GM12865 (cell line): ENCODE measurements at places on chromosomes 5 and 9.

DNA sequence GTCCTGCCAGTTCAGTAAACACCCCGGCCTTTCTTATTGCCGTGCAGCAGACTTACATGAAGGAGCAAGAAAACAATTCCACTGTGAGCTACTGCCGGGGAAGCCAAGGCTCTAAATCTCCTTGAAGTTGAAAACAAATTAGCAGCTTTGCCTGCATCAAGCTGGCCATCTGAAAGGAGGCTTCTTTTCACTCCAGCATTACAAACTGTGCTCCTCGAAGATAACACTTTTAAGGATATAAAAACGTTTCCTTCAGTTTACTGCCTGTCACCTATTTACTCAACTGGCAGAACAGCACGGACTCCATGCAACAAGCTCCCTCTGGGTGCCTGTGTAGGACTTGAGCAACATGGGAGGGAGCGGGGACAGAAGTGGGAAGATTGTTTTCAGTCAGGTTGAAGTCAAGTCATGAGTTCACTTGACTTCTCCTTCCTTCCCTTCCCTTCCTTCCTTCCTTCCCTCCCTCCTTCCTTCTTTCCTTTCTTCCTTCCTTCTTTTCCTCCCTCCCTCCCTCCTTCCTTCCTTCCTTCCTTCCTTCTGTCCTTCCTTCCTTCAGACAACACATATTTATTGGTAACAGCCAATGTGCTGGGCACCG, 67.4 kb downstream of the ZNF608 start:
- no peak for DNase-seq

DNA sequence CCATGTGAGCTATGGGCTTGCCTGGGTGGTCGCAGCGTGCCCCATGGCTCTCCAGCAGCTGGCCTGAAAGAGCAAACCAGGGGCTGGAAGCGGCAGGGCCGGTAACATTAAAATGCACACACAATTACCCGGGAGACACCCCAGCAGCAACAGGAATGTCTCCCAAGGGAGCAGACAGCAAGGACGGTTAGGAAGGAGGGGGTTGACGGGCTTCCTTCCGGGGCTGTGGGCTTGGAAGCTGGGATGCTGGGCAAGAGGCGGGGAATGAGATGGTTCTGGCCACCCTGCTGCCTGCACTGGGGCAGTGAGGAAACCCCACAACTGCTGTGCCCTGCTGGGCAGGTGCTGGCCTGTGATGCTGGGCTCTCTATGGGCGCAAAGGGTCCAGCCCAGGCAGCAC, 71.8 kb upstream of the ADAMTS2 start:
- DNase-seq, result no peak

GRCh38 chr5:151682751-151683331, 3.9 kb downstream of the SPARC start:
- DNase-seq, result no peak

DNA sequence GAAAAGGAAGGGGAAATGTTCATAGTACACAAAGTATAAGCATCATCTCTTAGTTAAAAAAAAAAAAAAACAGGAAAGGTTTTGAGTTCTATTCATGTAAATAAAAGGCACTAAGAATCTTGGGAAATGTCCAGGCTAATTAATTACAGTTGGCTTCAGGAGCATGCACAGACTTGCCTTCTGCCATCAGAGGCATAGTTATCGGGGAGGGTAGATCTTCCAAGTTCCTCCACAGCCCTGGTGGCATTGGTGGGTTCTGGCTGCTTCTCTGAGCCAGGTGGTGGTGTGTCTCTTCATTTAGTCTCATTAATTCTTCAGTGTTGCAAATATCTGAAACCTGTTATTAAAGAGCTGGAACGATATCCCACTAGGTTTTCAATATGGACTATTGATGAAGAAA, 85.2 kb downstream of the TMEM252 start:
- no peak for DNase-seq

GRCh38 chr9:35350212-35350611, 139.7 kb upstream of the RUSC2 start:
- DNase-seq, result no peak

GRCh38 chr5:174723979-174724483, 351 bp upstream of the MSX2 start:
- DNase-seq, result no peak

DNA sequence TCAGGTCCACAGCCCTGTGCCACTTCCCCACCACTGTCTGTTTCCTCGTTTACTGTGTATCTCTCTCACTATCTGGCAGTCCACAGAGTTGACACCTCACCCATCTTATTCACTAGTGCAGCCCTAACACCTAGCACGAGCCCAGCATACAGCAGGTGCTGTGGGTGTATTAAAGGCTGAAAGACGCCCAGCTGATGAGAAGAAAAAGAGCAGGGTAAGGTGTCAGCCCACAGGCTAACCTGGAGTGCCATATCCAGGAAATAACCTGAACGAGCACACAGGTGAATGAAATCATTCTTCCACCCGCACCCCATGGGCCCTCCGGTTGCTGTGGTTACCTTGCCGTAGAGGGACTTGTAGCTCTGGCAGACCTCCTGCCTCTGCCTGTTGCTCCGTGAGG, 18.6 kb downstream of the ANXA6 start:
- no peak for DNase-seq

DNA sequence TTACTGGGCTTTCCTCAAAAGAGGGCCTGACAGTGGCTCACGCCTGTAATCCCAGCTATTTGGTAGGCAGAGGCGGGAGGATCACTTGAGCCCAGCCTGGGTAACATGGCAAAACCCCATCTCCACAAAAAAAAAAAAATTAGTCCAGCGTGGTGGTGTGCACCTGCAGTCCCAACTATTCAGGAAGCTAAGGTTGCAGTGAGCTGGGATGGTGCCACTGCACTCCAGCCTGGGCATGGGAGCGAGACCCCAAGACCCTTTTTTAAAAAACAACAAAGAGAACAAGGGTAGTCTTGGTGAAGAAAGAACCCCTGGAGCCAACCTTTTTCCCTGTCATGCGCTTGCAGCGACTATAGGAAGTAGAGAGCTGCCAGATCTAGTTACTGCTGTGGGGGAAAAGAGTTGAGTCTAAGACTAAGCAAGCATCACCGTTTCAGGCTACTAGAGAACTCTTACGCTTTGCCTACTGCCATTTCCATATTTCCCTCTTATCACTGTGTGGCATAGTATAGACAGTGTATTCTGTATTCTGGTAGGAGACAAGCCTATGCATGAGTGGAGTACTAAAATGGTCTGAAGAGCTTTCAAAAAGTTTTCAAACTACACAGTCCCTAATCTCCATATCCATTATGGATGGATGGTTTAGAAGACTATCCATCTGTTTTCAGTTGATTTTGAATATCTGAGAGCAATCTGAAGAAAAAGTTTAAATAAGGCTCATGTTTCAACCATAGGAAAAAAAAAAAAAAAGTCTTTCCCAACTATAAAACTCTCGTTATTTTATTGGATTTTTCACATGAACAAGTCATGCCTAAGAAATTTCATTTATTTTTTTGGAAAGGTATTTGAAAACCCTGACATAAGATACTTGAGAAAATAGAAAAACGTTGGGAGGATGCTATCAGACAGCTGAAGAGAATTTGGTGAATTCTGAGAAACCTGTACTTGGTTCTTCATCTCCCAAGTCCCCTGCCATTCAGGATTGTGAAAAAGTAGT, 2.6 kb downstream of the C9orf40 start:
- no peak for DNase-seq

DNA sequence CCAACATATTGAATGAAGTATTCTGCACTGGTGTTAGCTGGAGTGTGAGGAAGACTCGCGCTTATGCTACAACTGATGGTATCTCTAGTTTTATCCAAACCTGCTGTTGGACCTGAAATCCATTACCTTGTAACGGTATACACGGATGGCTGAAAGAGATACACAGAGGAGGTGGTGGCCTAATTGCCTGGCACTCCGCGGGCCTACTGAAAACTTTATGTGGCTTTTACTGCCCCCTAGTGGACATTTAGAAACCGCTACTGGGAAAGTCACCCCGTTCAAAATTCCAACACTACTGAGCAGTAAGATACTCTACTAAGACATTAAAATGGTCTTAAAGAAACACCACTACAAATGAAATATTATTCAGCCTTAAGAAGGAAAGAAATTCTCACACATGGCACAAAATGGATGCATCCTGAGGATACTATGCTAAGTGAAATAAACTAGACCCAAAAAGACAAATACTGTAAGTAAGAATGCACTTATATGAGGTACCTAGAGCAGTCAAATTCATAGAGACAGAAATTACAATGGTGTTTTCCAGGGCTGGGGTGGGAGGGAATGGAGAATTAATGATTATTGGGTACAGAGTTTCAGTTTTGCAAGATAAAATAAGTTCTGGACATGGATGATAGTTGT, 100.4 kb downstream of the TTLL11 start:
- DNase-seq, result peak; percentile 71

DNA sequence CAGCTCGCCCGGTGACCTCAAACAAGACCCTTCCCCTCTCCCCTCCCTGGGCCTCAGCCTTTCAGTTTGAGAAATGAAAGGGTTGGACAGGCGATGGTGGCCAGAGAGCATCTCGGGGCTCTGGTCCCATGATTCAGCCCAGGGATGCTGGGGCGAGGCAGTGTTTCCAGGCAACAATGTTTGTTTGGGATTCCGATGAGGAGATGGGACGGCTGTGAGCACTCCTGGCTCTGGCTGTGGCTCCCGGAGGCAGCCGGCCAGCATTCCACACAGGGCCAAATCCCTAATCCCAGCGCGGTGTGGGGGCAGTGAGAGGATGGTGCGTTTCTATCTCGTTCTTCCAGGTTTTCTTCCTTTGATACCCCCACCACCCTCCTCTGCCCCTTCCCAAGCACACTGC, 66.0 kb downstream of the HMCN2 start:
- no peak for DNase-seq

GRCh38 chr9:124768334-124768733, 2.8 kb downstream of the NR6A1 start:
- DNase-seq, result no peak

GRCh38 chr9:136764301-136764891, at the start of gene LCN15:
Gene LCN15, minus strand, starts transcription at chr9:136764518. Its CDS starts 30 bp downstream, at chr9:136764488.
- DNase-seq, result no peak

- no peak for DNase-seq
Observed at GRCh38 chr9:15249042-15249818, 57.8 kb downstream of the TTC39B start.

GRCh38 chr9:137429546-137429890, 6.3 kb downstream of the NOXA1 start:
- DNase-seq, result no peak

GRCh38 chr5:82287625-82288024, 9.5 kb upstream of the RPS23 start:
- no peak for DNase-seq

DNA sequence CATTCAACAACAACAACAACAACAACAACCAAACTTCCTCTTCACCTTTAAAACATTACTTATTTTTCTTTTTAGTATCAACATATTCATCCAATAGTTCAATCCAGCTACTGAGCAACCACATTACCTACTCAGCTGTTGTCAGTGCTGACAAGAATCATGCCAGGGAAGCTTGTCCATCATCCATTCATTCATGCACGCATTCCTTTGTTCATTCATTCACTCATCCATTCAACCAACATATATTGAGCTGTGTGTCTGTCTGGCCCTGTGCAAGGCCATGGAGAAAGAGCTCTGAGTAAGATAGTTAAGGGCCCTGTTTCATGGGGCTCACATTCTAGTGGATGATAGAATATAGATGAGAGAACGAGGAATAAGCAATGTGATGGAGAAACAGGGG, 80.2 kb upstream of the TBC1D2 start:
- DNase-seq, result no peak

GRCh38 chr9:77454663-77455062, 193.5 kb downstream of the GNA14 start:
- no peak for DNase-seq

DNA sequence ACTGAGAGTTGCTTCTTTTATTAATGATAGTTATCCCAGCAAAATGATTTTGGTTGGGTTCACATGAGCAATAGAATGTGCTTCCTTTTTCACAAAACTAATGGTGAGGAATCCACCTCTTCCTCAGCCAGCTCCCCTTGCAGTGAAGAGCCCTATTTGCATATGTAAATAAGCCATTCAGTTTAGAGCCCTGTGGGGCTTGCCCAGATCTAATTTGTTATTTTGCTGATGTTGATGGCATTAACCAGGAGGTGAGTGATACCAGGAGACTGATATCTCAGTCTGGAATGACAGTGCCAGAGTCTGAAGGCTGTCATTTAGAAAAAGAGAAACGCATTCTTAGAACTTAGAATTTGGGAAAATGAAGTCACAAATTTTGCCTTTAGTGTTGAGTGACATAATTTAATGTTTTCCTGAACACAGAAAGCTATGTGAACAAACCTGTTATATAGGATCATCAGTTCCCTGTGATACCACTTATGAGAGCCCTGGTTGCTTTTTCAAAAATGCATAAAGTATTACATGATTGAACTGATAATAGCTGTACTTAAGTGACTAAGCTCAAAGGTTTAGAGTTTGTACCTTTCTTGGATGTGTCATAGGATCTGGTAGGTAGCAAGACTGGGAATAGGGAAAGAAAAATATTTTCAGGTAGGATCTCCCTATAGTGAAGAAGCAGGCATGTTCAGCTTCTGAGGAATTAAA, 271.6 kb downstream of the MAST4 start:
- no peak for DNase-seq

DNA sequence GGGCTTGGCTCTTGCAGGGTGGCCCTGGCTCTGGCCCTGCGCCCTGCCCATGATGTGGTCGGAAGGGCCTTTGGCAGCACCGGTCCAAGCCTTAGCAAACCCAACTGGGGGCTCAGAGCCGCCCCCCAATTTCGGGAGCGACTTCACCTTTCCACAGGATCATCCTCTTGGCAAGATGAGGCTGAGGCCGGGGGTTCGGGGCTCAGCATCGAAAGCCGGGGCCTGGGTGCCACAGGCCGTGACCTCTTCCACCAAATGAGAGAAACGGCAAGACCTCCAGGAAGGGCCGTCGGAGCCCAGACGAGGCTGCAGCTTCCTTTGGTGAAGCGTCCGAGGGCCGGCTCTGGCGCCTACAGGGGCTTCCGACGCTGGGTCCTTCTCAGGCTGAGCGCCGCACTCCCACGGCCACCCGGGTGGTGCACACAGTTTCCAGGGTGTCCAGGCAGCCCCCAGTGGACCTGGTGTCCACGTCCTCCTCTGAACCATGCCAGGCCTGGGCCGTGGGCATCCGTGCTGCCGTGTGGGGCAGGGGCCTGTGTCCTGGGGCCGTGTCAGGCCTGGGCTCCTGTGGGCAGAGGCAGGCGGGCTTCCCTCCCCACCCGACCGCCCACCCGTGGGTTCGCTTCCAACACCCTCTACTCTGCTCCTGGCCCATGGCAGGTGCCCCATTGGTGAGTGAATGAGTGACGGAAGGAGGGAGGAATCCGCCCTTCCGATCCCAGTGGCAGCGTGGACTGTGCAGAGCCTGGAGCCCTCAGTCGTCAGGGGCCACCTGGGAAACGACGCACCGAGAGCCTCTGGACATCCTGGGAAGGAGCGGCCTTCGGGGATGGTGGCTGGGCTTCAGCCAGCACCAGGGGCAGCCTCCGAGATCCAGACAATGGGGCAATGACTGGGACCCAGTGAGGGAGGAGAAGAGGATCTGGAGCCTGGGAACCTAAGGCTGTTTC, 5.2 kb upstream of the AGPAT2 start:
- no peak for DNase-seq
